Smooth muscle cell of the pulmonary artery (primary cell): ENCODE measurements at places on chromosomes 1 and 21. TPM values are rescaled to one million over a fixed set of nuclear protein-coding genes. Genes with fewer than 3 reads are reported as not detected.

Gene CHODL
- total RNA-seq: 0.07 TPM in 1 of 2 replicates, not detected in the other

Gene COL24A1
- total RNA-seq: 0.23 and 0.46 TPM in 2 replicates

Gene MARK1
- 1.2 and 2.0 TPM in 2 replicates for total RNA-seq

Gene FCRL6
- not detected in 2 replicates for total RNA-seq

Gene CRABP2
- total RNA-seq: 13.8 and 24.8 TPM in 2 replicates

Gene DYNLT5
- 0.46 and 0.65 TPM in 2 replicates for total RNA-seq

Gene FCGR3B
- not detected in 2 replicates for total RNA-seq

Gene TIE1
- 0.65 and 1.8 TPM in 2 replicates for total RNA-seq

Gene LCE1D
- total RNA-seq: not detected in 2 replicates

Gene IGSF21
- not detected in 2 replicates for total RNA-seq

Gene TMEM269
- 0.03 and 0.07 TPM in 2 replicates for total RNA-seq

Gene ATP1A4
- total RNA-seq: not detected in 2 replicates

Gene RBBP5
- 15.7 and 19.1 TPM in 2 replicates for total RNA-seq

Gene RGS8
- not detected in 2 replicates for total RNA-seq

Gene CRNN
- not detected in 2 replicates for total RNA-seq
